Stimulated activated memory B cell treated with anti-CD40 and anti-IgM and Interleukin-4, amounts not matched to agents 10 μg/mL and 1 μg/mL and 100 μg/mL, for 72 hours (primary cell): ENCODE measurements at places on chromosomes 3 and 15.

DNA sequence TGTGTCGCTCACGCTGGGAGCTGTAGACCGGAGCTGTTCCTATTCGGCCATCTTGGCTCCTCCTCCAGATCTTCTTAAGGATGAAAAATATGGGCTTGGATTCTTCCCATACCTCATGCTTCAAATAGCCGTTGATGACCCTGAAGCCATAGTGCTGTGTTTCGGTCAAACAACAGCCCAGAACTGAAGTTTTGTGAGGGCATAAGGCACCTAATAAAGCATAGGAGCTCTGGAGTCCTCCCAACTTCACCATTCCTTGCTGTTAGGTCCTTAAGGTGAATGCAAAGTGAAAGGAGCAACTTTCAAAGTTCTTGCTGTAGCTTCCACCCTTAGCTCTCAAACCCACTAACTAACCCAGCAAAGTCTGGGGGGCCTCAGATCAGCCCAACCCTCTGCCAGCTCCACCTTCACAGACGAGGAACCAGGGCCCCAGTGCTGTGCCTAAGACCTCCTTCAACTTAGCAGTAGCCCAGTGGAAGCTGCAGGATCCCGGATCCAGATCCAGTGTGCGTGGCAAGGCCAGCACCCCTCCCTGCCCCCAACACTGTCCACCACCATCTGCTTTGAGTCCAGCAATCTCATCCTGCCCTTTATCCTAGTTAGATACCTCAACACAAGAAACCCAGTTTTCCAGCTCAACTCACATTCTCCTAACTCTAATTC, at the start of gene GRK7:
GRK7 (plus strand) TSS at position 321 of the 663 bp plus-strand sequence. CDS start 14,877 bp downstream, outside the sequence.
- no peak for ATAC-seq

GRCh38 chr15:37824717-37825382, 109.6 kb upstream of the TMCO5A start:
- ATAC-seq, result no peak

- ATAC-seq, result no peak
Observed at GRCh38 chr3:156981005-156981404, 154.9 kb downstream of the LEKR1 start.

DNA sequence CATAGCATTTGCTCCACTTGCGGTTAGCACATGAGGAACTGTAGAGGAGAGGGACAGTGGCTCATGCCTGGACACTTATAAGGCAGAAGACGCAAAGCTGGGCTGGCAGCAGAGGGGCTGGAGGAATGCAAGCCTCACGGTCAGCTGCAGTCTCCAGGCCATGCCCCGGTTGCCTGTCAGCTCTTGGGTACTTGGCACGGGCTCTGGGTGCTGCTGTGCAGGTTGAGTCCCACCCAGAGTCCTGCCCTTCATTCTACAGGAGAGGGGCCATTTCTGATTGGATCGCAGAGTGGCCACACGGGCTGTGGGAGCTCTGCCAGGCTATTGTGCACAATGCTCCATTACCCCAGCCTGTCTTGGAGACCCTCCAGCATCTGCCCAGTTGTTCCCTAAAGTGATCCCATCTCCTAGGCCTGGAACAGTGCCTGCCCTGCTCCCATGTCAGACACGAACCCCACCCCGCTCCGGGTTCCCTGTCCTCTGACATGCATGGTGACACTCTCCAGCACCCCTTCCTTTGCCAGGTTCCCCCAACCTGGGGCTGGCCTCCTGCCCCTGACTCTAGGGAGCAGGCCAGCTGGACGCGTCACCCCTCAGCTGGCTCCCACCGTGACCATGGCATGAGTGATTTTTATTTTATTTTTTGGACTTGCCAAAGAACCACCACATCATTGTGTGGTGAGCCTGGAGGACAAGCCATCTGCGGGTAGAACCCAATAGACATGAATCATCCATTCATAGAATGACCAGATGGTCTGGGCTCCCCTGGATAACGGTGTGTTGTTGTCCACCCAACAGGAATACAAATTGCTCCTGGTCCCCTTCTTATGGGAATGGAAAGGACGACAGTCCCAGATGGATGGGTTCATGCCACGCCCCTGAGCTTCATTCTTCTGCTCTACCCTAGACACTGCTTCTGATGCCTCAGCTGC, 51.0 kb upstream of the KLF13 start:
- no peak for ATAC-seq

DNA sequence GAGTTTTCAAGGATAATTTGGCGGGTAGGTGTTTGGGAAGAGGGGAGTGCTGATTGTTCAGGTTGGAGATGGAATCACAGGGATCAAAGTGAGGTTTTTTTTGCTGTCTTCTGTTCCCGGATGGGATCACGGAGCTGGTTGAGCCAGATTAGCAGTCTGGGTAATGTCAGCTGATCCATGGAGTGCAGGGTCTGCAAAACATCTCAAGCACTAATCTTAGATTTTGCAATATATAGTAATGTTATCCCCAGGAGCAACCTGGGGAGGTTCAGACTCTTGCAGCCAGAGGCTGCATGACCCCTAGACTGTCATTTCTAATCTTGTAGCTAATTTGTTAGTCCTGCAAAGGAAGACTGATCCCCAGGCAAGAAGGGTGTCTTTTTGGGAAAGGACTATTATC, 354.1 kb upstream of the SGO1 start:
- ATAC-seq, result no peak

DNA sequence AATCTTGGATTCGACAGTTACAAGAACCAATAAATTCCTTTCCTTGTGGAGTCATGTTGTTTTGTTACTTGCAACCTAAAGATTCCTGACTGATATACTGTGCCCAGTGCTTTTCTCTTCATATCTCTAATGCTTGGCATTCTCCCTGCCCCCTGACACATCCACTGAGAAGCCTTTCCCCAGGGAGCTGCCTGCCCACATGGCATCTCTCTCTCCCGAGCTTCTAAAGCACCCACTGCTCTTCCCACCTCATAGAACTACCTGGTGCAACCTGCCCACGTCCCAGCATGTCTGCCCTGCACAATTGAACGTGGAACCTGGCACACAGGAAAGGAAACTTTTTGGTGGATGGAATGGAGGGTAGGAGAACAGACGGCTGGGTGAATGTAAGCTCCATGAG, 6.8 kb downstream of the CYP8B1 start:
- no peak for ATAC-seq

DNA sequence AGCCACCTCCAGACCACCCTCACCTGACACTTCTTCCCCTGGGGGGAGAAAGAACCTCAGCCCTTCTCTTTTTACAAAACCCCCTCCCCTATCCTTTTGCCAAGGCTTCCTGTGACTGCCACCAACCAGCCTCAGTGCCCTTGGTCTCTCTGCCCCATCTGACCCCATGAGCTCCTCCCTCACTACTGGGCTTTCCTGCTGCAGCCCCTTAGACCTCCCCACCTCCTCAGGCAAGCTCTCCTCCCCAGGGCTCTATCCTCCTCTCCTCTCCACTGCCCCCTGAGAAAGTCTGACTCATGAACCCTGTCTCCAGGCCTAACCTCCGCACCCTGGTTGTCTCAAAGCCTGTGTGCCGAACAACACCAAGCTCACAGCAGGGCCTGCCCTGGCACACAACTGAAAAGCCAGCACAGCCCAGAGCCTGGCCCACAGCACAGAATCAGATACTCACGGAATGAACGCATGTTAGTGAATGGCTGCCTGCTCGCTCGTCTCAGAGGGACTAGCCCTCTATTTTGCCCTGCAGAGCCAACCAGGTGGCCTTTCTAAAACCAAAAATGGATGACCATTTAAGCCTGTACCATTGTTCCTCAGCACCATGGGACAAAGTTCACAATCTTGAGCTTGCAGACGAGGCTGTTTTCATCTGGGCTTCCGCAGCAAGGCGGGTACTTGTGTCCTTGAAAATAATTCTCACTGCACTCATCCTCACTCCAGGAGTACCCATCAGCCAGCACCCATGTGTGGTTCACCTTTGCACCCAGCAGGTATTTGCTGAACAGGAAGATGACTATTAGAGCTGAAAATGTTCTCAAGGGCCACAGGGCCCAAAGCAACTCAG, 1.7 kb downstream of the CHDH start:
- ATAC-seq, result peak; percentile 19

GRCh38 chr3:144045766-144046165, 74.1 kb downstream of the DIPK2A start:
- no peak for ATAC-seq

DNA sequence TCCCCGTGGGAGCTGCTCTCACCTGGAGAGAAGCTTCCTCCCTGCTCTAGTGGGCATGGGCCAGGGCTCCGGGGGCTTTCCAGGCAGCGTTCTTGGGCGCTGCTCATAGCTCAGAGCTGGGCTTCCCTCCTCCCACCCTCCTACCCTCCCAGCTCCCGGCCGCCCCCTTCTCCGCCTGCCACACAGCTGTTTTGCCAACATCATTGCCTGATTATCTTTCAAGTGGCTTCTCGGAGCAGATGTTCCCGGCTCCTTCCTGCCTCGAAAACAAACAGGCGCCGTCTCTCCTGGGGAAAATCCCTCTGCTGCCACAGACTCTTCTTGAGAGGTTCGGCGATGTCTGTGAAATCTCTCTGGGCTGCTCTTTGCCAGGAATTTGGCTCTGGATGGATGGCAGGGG, 195.6 kb downstream of the RPLP1 start:
- ATAC-seq, result no peak

DNA sequence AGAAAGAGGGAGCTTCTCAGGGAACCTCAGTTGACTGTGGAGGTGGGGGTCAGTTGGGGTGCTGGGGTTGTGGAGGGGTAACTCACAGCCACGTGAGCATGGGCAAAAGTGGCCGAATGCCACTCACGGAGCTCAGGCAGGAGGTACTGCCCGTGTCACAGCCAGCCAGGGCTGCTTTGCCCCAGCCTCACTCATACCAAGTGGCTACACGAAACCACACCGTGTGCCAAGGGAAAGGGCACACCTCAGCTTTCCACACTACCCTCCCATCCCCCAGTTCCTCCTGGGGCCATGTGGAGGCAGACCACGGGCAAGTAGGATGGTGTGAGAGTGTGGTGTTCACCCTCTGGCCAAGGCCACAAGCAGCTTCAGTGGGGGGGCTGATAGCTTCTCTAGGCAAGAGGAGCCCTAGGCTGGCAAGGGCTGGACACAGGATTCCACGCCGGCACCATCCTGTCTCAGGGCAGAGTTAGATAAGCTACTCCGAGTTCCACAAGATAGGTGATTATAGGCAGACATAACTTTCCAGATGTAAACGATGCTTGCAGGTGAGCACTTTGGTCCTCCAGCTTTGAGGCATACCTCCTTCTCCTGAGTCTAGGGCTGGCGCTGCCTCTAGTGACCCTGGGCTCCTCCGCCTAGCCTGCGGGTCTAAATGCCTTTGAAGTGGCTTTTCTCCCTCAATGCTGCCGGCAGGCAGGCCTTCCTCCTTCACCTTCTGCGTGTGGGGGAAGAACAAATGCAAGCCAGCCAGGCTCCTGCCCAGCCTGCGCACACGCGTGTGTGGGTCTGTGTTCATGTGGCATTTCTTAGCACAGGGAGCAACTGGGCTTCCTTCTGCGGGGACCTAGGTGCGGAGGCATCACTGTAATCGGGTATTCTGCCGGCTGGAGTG, 25.0 kb downstream of the RGMA start:
- no peak for ATAC-seq

GRCh38 chr3:158735296-158736033, 3.2 kb upstream of the RARRES1 start:
- no peak for ATAC-seq
